ENCODE measurements at places on chromosomes 1 and 21. TPM values are rescaled to one million over a fixed set of nuclear protein-coding genes. Genes with fewer than 3 reads are reported as not detected.

GRCh38 chr1:34749992-34750391 lies 4.9 kb upstream of the GJB5 start:
- no peak for DNase-seq

DNA sequence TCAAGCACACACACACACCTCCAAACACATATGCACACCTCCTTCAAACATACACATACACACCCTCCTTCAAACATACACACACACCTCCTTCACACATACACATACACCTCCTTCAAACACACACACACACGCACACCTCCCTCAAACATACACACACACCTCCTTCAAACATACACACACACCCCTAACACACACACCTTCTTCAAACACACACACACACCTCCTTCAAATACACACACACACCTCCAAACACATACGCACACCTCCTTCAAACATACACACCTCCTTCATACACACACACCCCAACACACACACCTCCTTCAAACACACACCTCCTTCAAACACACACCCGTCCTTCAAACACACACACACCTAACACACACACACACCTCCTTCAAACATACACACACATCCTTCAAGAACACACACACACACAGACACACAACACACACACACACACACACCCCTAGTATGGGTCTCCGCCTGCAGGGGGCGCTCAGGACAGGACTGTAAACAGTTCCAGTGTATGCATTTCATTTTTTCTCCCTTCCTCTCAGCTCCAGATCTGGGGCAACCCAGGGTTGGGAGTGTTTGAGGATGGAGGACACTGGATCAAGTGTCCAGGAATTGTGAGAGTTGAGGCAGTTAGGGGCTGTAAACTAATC lies 12.1 kb downstream of the LGR6 start:
- no peak for DNase-seq

DNA sequence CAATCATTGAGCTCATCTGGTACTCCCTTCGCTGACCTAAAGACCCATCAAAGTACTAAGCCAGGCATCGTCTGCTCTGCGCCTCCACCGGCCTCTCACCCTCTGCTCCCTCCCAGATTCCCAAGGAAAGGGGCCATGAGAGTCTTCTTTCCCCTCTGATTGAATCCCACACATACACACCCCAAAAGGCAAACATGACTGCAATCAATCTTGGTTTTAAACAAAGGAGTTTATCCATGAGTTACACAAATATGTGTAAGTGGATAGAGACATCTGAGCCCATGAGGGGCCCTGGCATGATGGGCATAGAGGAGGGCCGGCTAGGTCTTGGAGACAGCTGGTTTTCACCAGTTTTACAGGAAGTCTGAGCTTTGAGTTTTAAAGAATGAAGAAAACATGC lies 50.9 kb downstream of the CAPN2 start:
- DNase-seq: no peak

DNA sequence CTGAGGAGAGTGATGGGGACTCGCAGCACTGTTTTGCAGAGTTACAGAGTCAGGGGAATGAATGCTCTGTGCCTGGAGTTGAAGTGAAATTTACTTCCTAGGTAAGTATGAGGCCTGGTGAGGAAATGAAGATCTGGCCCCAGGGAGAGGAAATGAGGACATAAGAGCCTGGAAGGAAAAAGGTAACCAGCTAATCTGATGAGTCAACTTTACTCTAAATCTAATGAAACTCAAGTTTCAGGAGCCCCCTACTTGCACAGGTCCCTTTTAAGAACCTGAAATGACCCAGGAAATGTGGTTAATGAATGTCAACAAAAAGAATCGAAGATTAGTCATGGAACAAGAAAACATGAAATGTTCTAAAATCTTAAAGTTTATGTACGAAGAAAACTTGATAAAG lies 599.0 kb downstream of the AGBL4 start:
- DNase-seq: no peak

GRCh38 chr1:78096976-78097375 lies 51.2 kb downstream of the GIPC2 start:
- DNase-seq: no peak

DNA sequence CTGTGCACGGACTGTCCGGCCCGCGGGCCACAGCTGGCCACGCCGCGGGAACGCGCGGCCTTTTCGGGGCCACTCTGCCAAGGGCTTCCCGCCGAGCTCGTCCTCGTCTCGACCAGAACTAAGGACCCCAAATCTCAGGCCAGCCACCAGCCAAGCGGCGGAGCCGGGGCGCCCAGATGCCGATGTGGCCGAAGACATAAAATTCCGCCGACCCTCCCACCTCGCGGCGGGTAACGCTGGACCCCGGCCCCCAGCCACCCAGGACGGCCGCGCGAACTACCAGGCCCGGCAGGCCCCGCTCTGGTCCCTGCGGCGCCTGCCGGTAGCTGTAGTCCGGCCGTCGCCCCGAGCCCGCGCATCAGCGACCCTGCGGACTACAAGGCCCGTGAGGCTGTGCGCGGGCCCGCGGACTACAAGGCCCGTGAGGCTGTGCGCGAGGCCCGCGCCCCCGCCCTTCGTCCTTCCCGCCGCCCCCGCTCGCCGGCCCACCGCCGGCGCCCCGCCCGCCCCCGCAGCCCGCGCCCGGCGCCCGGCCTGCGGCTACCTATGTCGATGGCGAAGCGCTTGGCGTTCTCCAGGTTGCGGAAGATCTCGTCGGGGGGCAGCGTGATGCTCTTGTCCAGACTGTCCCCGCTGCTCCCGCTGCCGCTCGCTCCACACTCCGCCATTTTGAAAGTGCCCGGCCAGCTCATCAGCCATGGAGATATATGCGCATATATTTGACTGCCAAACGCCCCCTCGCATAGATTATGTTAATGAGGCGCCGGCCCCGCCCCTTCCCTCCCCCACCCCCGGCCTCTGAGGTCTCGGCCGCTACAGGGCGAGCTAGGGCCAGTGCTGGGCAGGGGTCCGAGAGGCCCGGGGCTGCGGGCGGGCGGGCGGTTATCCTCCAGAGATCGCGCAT lies at the start of gene PANK4:
PANK4 (minus strand) TSS at position 677 of the 904 bp plus-strand sequence; CDS start at position 668, 9 bp downstream.
- peak; percentile 74 for DNase-seq

- no peak for DNase-seq
These were observed 66.4 kb downstream of the LMX1A start for GRCh38 chr1:165290148-165290547.

GRCh38 chr1:111611986-111612385 lies 7.6 kb upstream of the RAP1A start:
- DNase-seq: no peak

DNA sequence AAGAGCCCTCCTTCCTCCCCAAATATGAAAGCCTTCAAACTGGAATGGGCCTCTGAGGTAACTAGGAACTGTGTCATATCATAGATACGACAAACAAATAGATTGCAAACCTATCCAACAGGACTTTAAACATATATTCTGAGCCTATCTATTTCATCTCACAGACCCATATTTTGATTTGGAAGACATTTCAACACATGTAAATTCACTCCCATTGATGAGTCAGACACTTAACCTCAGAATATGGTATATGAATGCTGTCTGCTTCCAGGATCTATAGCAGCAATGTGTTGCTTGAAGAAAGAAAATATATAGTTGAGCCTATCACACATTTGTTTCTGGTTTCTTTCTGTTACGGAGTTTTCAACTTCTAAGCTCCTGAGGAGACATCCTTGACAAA lies 221.9 kb upstream of the SAMSN1 start:
- no peak for DNase-seq

GRCh38 chr1:51642739-51643142 lies 25.8 kb downstream of the OSBPL9 start:
- no peak for DNase-seq

DNA sequence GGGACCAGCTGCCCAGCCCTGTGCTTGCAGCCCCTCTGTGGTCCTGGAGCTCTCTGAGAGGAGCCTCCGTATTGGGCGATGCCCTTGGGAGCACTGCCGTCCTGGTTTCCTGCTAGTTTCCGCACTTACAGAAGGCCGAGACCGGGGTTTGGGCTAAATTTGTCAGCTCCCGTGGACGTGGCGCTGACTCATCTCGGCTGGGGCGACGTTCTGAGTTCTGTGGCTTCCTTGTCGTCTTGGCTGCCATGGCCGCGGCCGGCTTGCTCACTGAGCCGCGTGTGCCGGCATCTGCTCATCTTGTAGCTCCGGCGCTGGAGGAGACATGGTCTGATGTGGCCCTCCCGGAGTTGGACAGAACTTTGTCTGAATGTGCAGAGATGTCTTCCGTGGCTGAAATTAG lies 64.9 kb downstream of the PCNT start:
- no peak for DNase-seq

GRCh38 chr1:87167157-87167789 lies 161.4 kb upstream of the LMO4 start:
- DNase-seq: no peak

DNA sequence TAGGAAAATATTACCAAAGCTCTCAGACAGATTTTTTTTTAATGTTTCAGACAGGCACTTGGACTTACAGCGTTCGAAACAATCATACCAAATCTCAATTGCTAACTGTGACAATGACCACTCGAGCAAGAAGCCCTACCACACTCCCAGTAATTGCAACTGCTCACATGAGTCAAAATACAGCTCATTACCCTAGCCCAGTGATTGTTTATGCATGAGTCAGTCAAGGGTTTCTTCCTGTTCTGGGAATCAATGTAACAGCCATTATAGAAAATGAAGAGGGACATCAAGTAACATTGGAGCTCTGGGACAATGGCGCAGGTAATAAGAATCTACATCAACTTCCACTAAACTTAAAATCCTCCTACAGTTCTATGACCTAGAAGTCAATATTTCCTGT lies 56.1 kb upstream of the SH3GLB1 start:
- no peak for DNase-seq

- no peak for DNase-seq
These were observed 9.3 kb upstream of the F3 start for GRCh38 chr1:94550800-94551241.

DNA sequence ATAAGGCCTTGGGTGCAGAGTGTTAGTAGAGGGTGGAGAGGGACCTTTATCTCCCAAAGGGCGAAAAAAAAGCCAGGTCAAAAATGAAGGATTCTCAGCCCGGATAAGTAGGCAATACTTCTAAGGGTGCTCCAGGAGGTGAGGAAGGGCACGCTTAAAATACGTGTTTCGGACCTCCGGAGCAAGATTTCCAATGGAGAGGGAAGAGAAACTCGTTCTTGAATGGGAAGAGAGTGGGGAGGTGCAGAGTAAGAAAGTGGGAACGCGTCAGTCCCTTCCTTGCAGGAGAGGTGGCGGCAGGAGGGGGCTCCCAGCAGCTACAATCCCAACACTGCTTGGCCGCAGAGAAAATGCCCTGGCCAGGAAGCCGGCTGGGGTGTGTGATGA lies 581 bp downstream of the EFCAB14 start:
- no peak for DNase-seq

DNA sequence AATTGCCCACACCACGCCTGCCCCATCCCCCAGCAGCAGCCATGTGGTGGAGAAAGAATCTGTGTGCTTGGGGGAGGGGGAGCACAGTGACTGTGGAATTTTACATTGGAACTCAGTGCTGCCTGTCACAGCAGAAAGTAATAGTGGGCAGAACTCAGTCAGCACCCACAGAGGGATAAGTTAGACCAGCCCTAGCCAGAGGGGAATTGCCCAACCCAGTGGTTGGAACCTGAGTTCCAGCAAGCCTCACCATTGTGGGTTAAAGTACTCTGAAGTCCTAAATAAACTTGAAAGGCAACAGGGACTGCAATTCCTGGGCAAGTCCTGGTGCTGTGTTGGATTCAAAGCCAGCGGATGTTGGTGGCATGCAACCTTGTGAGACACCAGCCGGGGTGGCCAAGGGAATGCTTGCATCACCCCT lies 88.8 kb downstream of the MRPL39 start:
- no peak for DNase-seq

DNA sequence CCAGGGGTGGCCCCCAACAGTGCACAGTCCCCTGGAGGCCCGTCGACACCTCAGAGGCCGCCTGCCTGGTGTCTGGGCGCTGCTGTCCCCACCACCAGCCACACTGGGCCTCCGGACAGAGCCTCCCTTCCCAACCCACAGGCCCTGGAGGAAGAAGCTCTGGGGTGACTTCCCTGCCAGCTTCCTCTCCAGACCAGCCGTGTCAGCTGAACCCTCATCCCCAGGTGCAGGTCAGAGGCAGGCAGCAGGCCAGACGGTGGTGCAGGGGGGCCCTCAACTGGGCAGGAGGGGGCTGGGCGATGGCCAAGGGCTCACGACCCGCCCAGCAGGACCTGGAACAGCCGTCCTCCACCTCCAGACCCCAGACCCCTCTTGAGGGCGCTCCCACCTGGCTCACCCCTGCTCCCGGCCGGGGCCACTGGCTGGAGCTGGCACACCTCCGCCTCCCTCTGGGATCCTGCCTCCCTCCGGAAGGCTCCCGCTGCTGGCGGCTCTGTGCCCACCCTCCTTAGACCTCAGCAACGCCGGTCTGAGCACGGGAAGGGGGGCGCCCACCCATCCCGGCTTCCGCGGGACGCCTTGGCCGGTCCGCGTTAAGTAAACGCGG lies 520 bp downstream of the TNFRSF18 start:
- DNase-seq: no peak

DNA sequence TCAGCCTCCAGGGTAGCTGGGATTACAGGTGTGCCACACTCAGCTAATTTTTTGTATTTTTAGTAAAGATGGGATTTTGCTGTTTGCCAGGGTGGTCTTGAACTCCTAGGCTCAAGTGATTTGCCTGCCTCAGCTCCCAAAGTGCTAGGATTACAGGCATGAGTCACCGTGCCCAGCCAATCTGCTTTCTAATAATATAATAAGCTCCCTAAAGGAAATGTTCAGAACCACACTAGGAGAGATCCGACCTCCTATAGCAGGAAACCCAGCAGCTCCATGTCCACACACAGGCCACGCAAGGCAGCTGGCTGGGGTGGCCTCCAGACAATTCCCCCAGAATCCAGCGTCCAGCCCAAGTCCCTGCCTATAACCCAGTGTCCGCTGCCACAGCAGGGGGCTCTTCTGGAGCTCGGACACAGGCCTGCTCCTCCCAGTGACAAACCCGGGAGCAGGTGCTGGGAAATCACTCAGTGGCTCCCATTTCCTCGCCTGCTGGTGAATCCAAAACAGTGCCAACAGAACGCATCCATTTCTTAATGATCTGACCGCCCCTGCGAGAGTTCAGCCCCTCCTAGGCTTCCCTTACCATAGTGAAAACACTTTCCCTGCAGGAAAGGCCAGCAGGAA lies 7.5 kb downstream of the RIPK4 start:
- DNase-seq: no peak

- DNase-seq: no peak
These were observed 6.7 kb upstream of the ZBTB18 start for GRCh38 chr1:244044423-244044822.

DNA sequence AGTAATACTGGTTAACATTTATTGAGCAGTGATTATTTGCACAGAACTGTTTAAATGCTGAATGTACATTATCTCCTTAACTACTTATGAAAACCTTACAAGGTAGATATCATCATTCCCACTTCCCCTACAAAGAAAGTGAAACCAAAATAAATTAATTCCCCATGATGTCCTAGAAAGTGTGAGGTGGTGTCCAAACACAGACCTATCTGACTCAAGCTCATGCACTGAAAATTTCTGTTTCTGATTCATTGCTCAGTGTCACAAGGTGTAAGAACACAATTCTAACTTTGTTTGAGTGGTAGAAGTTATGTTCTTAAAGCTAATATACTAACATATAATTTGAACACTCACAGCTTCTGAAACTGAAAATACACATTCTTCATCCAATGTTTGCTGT lies 178.7 kb downstream of the MRPL39 start:
- no peak for DNase-seq

- no peak for DNase-seq
These were observed 81.6 kb downstream of the NPHP4 start for GRCh38 chr1:5910666-5911065.

Gene DENND2C
- 1.9 TPM for total RNA-seq

Gene CACHD1
- 24.0 TPM for total RNA-seq

Gene DNAJC28
- total RNA-seq: 2.0 TPM

Gene SYDE2
- total RNA-seq: 9.4 TPM

Gene SPAG17
- total RNA-seq: not detected

Gene LCE1F
- total RNA-seq: not detected

Gene ESRRG
- 0.56 TPM for total RNA-seq

Gene OPRD1
- total RNA-seq: not detected

Gene NTMT2
- total RNA-seq: not detected
